Activated CD4-positive, alpha-beta T cell treated with anti-CD3 and anti-CD28 coated beads for 48 hours (primary cell): ENCODE measurements at places on chromosomes 2 and 18.

- DNase-seq = no peak
Observed at GRCh38 chr2:230128623-230129342, 60.1 kb upstream of the SLC16A14 start.

DNA sequence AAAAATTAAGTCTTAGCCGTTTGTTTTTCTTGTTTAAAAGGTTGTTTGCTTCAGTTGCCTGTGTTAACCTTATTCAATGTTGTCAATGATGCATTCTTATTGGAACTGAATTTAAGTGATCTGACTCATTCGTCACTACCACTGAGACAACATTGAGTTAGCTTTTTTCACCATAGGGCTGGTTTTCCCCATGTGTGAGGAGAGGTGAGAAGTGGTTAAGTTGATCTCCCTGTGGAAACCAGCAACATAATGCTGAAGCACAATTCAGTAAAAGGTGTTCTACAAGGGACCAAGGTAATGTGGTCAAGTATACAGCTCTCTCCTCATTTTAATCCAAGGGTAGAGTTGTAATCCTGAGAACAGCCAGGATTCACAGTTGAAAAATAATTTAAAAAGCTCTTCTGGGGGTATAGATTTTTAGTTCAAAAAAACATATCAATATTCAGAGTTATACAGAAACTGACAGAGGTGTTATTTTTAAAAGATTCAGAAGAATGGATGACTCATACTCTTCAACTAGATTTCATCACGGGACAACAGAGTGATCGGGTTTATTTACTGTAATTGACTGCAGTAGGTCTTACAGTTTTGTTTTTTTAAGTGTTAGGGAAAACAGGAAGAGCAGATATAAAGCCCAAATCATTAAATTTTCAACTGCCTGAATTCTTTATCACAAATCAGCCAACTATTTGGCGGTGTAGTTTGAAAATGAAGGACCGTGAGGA, 12.6 kb downstream of the NOP58 start:
- no peak for DNase-seq

GRCh38 chr2:223599640-223600380, 2.4 kb downstream of the SCG2 start:
- no peak for DNase-seq

- DNase-seq = no peak
Observed at GRCh38 chr2:37581433-37581832, 90.0 kb downstream of the CDC42EP3 start.

DNA sequence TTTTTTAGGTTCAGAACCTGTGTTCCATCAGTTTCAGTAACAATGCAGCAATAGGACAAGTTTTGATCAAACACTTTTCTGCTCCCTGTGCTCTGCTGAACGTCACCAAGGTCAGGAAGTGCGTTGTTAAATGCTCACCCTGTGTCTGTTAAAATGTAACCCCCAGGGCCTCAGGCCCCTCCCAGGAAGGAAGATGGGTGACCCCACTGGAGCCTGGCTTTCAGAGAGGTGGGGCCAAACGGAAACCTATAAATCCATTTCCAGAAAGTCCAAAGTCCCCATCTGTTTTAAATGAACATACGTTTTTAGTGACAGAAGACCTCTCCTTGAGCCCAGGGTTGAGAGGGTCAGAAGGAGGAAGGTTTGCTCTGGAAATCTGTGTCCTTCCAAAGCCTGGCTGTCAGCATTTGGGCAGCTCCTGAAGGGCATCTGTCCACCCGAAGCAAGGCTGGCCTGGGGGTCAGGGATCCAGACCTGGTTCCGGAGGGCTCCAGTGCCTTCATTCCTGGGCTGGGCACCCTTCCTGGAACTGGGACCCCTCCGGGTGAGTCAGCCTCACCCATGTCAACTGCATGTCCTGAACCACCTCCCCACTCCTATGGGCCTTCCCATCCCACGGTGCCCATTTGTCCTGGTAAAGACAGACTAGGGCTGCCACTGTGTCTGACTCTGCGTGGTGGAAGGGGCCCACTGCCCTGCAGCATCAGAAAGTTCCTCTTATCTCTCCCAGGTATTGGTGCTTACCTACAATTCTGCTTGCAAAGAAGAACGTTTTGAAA, 117.4 kb upstream of the COPS8 start:
- peak; percentile 5 for DNase-seq

DNA sequence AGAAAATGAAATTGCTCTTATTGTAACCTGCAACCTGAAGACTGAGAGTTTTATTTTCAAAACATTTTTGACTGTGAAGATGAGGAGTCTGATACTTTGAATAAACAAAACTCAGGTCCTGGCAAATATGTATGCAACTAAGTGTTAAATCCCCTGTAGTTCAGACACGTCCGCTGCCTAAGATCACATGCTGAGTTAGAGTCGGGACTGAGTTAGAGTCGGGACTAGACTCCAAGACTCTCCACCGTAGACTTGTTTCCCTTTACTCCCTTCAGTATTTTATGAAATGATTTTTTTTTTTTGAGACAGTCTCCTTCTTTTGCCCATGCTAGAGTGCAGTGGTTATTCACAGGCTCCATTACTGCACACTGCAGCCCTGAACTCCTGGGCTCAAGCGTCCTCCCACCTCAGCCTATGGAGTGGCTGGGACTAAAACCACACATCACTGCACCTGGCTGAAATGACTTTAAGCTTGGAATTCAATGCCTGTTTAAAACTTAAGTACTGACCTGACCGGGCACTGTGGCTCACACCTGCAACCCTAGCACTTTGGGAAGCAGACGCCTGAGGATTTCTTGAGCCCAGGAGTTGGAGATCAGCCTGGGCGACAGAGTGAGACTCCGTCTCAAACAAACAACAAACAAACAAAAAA, 28.0 kb upstream of the PMAIP1 start:
- DNase-seq = no peak

GRCh38 chr2:219001577-219002394, 8.6 kb upstream of the CRYBA2 start:
- peak; percentile 51 for DNase-seq
